A549 treated with AZD2906 at 1 μM for 4 hours (cell line): ENCODE measurements at places on chromosomes 12 and 14. TPM values are rescaled to one million over a fixed set of nuclear protein-coding genes. Genes with fewer than 3 reads are reported as not detected.

Gene B4GALNT3
- 0.44 to 0.82 TPM (median 0.54 TPM) in 5 replicates for total RNA-seq

Gene GALNT8
- not detected in 5 replicates for total RNA-seq

Gene COCH
- total RNA-seq, result 21.2 to 28.4 TPM (median 24.2 TPM) in 5 replicates

Gene ZBTB1
- total RNA-seq, result 19.5 to 22.0 TPM (median 21.1 TPM) in 5 replicates

Gene TMEM229B
- 0.17 to 0.32 TPM (median 0.19 TPM) in 5 replicates for total RNA-seq
